ENCODE measurements at places on chromosomes 2 and 18. TPM values are rescaled to one million over a fixed set of nuclear protein-coding genes. Genes with fewer than 3 reads are reported as not detected.

DNA sequence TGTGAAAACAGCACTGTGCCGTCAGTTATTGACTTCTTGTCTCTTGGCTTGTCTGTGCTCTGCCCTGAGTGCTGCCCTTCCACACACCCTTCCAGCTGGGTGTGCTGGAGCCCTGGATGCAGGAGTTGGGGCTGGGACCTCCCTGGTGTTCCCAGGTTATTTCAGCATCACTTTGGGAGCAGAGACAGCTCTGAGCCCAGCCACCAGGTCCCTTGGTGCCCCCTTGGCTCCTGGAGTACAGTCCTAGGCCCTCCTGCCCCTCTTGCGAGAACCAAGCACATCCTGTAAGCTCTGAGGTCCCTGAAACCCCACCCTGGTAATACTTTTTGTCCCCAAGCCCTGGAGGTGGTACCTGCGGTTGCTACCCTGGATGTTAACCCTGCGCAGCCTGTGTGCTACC, 24.3 kb downstream of the BOK start:
- no peak for DNase-seq

The IL1F10 gene
- not detected for total RNA-seq

GRCh38 chr2:15655123-15655887, 63.6 kb downstream of the DDX1 start:
- DNase-seq: no peak

DNA sequence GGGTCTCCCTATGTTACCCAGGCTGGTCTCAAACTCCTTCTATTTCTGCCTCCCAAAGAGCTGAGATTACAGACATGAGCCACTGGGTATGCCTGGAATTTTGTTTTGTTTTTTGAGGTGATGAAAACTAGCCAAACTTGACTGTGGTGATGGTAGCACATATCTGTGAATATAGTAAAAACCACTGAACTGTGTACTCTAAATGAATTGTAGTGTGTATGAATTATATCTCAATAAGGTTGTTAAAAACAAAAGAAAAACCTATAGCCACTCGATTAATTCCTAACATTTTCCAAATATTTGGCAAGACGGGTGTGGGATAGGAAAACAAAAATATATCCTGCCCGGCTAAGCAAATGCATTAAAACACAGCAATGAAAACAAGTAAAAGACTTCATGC, 1302.3 kb upstream of the CHAC2 start:
- no peak for DNase-seq

DNA sequence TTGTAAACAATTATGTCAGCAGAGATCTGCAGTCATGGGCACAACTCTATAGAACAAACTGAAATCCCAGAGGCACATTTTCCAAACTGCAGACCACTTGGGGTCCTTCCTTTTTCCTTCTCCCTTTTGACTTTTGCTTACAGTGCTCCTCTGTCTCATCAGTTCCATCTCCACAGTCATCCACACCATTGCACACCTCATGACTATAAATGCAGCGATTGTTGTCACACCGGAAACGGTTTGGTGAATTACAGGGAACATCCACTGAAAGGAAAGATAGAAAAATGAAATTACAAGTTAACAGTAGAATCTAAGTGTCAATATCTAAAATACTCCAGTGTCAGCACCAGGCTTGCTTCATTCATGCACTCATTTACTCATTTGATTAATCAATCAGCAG, 96.4 kb downstream of the DHRS9 start:
- DNase-seq: no peak

DNA sequence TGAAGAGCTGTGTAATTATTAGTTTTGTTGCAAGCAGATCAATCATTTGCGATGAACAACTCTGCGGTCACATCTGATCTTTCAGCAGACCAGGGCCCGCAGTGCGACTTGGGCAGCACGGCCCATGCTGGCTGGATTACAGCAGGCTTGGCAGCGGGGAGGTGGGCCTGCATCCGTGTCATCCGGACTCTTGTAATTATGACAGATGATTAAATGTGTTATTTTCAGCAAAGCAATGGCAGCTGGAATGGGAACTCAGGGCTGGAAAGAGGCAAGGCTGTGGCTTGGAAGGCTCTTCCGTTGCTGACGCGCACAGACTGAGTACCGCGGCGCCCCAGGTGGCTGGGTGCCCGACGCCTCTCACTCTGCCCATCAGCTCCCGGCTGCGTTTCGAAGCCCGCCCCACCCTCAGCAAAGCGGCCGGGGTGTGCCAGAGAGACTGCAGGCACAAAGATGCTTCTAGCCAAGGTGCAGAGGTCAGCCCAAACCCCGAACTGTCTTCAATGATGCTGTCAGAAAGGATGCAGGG, 397.4 kb upstream of the SALL3 start:
- no peak for DNase-seq

DNA sequence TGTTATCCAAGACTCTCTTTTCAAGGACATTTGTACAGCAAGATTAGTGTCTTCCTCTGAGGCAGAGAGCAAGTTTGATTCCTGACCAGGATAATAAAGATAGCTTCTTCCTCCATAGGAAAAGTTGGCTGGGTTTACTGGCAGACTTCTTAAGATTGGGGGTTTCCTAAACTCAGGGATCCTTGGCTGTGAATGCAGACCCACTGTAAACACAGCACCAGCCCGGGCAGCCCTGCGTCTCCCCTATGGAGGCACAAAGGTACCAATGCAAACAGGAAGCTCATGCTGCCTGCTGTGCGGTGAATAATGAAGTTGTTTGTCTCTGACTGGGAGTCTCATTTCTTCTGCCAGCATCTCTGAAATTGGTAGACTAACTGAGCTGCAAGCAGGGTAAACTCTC, 96.2 kb upstream of the ARHGAP28 start:
- DNase-seq: no peak

The SH2D6 gene
- 0.49 TPM for total RNA-seq

DNA sequence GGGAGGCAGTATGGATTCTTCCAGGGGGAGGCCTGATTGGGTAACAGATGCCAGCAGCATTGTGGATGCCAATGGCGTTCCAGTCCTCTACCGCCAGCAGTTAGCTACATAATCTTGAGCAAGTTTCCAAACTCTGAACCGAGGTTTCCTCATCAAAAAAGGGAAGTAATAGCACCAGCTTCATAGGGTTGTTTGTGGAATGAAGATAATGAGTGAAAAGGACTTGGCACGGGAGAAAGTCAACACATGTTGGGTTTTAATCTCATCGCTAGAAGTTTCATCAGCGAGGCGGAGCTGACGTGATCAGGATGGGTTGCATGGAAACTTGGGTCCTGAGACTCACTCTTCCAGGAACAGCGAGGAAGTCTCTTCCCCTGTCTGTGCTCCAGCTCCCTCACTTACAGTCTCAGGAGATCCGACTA, 266.7 kb downstream of the SH3BP4 start:
- no peak for DNase-seq

GRCh38 chr2:102801098-102801718, 39.4 kb downstream of the TMEM182 start:
- DNase-seq: no peak

All from T-cell (primary cell).